ENCODE measurements at places on chromosomes 6 and 20.
A peak's percentile ranks its signal among the peaks of the same experiment; 100 is the strongest.

- no peak for DNase-seq
Observed at GRCh38 chr20:22402550-22402949, 181.8 kb downstream of the FOXA2 start.

DNA sequence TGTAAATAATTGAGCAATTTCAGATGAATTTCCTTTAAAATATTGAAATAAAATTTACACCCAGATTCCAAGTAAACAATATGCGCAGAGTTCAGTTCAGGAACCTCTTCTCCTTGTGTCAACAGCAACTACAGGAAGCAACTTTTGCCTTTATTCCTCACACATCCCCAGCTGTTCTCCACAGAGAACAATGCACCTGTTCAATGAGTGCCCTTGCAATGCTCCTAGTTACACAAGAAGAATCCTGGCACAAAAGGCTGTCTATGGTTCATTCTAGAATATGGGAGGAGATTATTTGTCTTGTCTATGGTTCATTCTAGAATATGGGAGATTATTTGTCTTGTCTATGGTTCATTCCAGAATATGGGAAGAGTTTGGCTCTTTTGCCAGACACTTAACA lies 454.9 kb downstream of the BTBD3 start:
- DNase-seq = no peak

DNA sequence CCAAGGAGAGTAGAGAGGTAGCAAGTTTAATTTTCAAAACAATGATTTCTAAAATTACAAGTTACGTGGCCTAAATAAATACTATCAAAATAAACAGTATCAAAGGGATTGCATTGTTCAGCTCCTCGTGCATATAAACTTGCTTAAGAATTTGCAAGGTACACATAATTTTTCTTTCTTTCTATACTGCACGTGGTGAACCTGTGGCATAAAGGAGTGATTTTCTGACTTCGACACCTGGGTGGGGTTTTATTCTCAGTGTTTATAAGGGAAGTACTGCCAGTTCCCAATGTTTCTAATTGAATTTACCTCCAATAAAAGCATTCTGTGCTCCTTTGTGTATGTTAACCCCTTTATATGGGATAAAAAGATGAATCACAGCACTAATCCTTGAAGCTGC lies 50.1 kb upstream of the C20orf144 start:
- no peak for DNase-seq

- no peak for DNase-seq
Observed at GRCh38 chr6:150590446-150590845, 9.2 kb upstream of the PLEKHG1 start.

GRCh38 chr20:11936157-11936556 lies 18.5 kb downstream of the BTBD3 start:
- DNase-seq = no peak

- no peak for DNase-seq
Observed at GRCh38 chr6:50543666-50544065, 169.7 kb upstream of the TFAP2D start.

GRCh38 chr6:88251301-88251700 lies 85.2 kb upstream of the CNR1 start:
- DNase-seq = no peak

- no peak for DNase-seq
Observed at GRCh38 chr6:56957856-56958255, 2.9 kb downstream of the BEND6 start.

DNA sequence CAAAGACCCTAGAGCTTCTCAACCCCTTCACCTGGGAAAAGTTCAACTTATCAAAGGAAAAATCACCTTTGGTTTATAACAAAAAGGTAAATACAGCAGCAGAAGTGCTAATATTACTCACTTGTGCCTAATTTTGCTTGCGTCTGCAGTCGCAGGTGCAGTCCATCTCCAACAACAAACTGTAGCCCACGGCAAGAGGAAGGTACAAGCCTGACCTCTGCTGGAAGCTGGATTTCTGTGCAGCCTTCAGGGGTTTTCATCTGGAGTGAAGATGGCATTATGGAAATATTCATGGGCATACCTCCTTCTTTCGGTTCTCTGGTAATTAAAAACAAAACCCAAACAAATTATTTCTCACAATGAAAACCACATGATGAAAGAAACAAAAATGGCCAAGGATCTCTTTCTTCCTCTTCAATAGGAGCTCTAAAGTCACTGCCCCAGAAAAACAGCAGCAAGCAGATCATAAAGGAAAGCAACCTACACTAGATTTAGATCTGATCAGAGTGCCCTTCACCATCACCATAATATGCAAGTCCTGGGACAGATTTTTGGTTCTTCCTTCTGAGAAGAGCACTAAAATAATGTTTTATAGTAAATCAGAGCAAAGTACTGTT lies 7.8 kb downstream of the UBE3D start:
- peak; percentile 27 for DNase-seq

- no peak for DNase-seq
Observed at GRCh38 chr6:75220357-75220756, 14.5 kb upstream of the COL12A1 start.

Data from hippocampal formation (tissue), 2 donors.